ENCODE measurements at places on chromosomes 6 and 20.
A peak's percentile ranks its signal among the peaks of the same experiment; 100 is the strongest.

- no peak for DNase-seq
These were observed 89.0 kb upstream of the NOX3 start for GRCh38 chr6:155544677-155545076.

DNA sequence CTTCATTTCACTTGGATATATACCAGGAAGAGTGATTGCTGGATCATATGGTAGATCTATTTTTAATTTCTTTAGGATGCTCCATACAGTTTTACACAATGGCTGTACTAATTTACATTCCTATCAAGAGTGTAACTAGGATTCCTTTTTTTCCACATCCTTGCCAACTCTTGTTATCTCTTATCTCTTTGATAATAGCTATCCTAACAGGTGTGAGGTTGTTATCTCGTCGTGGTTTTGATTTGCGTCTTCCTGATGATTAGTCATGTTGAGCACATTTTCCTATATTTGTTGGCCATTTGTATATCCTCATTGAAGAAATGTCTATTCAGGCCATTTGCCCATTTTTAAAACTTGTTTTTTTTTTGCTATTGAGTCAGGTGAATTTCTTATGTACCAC lies 552.4 kb downstream of the RFPL4B start:
- no peak for DNase-seq

- DNase-seq: peak; percentile 29
These were observed 40.8 kb upstream of the MAN1A1 start for GRCh38 chr6:119390247-119390793.

- DNase-seq: no peak
These were observed 40.3 kb upstream of the XRN2 start for GRCh38 chr20:21262812-21263211.

GRCh38 chr6:140923048-140923447 lies 1209.7 kb upstream of the GJE1 start:
- DNase-seq: no peak

DNA sequence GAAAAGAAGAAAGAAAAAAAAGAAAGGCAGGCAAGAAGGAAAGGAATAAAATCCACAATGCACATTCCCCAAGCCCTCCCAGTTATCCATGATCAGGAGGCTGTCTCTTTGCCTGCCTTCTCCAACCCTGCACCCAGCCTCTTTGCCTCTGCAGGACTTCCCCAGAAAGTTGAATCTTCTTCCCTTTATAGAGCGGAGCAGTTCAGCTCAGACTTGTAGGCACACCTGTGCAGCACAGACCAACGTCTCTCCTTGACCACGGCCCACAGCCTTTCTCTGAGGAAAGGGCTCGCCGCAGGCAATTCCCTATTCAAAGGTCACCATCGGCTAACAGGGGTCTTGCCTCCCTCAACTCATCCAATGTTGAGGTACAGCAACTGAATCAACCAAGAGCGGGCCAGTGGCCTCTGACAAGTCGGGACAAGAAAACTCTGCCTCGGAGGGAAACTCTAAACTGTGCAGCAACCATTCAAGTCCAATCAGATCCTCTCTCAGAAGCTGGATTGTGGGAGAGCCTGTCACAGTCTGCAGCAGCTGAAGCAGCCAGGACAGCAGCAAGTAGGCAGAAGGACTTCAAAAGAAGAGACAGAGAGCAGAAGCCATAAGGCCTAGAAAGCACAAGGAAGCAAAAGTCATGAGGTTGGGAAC lies 529.2 kb upstream of the JARID2 start:
- DNase-seq: no peak

DNA sequence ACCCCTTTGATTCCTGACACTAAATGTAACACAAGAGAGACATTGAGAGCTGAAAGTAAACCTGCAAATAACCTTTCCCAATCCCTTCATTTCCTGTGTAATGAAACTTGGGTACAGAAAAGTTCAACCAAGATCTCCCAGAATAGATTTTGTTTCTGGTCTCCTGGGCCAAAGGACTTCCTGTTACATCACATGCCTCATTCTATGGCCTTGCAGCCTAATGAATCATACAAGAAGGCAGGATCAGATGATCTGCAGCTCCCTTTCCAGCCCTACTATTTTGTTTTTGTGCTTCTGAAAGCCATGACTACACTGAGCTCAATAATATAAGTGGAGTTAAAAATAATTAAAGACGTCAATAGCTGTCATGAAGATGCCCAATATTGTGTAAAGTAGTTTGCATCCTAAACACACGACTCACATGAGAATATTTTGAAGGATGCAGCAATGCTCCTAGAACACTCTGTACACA lies 73.4 kb upstream of the NOX3 start:
- peak; percentile 53 for DNase-seq

- peak; percentile 73 for DNase-seq
These were observed 577 bp upstream of the LRRC1 start for GRCh38 chr6:53794137-53794719.

GRCh38 chr20:54456961-54457360 lies 18.4 kb upstream of the DOK5 start:
- no peak for DNase-seq

GRCh38 chr20:53104884-53105283 lies 132.7 kb downstream of the TSHZ2 start:
- DNase-seq: no peak

- no peak for DNase-seq
These were observed 26.2 kb downstream of the E2F3 start for GRCh38 chr6:20427856-20428255.

DNA sequence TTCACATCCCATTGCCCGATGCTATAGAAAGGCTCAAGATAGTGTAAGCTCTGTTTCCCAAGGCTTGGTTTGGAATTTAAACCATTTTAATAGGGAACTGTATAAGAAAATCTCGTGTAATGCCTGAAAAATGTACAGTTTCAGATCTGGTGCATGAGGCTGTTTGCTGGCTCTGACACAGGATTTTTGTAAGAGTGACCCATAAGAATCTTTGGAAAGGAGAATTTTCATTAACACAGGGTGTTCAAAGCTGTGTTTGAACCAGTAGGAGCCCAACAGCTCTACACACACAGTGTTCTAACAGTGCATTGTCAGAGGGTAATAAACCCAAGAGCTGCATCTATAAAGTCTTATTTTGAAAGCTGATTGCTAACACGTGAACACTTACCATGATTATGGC lies 293.5 kb downstream of the PRL start:
- DNase-seq: no peak

DNA sequence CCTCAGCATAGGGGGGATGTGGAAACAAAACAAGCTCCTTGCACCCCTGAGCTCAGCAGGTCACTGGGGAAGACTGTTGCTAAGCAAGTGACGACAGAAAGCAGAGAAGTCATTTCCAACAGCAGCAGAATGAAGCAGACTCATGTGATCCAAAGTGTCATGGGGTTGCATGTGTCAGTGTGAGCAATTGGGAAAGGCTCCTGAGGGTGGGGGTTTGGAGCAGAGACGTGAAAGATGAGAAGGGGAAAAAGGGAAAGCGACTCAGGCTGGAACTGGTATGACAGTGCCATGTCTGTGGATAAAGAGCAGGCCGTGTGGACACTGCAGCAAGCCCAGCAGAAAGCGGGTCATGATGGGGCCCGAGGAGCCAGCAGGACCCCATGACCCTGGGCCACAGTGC lies 363.9 kb downstream of the PREX1 start:
- no peak for DNase-seq

- DNase-seq: no peak
These were observed 418 bp downstream of the TNXB start for GRCh38 chr6:32108727-32109113.

GRCh38 chr6:69022993-69023392 lies 387.9 kb downstream of the ADGRB3 start:
- DNase-seq: no peak

- no peak for DNase-seq
These were observed 186.7 kb downstream of the SMOC2 start for GRCh38 chr6:168627506-168628175.

DNA sequence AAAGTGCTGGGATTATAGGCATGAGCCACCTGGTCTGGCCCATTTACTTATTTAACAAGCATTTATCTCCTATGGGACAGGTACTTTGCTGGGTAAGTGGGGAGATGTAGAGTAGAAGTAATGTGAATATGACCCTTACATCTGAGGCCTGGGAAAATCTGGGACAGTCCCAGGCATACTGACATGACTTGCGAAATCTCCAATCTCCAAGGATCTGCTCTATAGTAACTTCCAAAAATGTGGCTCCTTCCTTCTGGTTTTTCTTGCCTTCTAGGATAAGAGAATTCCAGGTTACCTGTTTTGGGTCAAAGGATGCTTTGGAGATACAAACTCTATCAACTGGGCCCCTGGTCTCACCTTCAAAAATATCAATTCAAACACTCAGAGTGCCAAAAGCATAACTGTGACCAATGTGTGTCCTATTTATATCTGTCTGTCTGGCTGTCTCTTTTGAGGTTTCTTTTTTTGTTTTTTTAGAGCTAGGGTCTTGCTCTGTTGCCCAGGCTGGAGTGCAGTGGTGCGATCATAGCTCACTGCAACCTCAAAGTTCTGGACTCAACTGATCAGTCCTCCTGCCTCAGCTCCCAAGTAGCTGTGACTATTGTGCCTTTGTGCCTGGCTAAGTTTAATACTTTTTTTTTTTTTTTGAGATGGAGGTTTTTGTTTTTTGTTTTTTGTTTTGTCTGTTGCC lies 11.7 kb upstream of the JARID2 start:
- DNase-seq: no peak

- no peak for DNase-seq
These were observed 57.5 kb downstream of the PRDM1 start for GRCh38 chr6:106143665-106144064.

DNA sequence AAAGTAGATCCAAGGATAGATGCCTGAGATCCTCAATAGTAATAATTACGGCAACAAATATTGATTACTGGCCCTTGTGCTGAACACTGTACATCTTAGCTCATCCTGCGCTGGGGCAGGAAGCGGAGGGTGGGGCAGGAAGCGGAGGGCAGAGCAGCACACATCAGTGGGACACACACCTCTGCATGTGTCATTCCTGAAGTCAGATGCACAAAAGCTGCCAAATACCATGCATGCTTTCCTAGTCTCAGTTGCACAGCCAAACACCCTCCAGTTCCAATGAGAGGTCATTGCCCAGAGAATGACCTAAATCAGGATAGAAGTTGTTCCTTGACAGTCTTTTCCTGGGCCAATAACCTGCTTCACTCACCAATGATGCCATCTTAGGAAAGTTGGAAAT lies 74.4 kb upstream of the FOXC1 start:
- DNase-seq: no peak

Measured in OCI-M1 (cell line).